ENCODE measurements at places on chromosomes 2 and 18. TPM values are rescaled to one million over a fixed set of nuclear protein-coding genes. Genes with fewer than 3 reads are reported as not detected.

- no peak for DNase-seq
Measured at GRCh38 chr2:223865124-223865523, 27.7 kb upstream of the AP1S3 start.

GRCh38 chr2:30770816-30771576 lies 36.2 kb downstream of the CAPN13 start:
- DNase-seq: no peak

GRCh38 chr18:8858888-8859511 lies 153.6 kb downstream of the MTCL1 start:
- DNase-seq: peak; percentile 66

GRCh38 chr2:64062840-64063239 lies 43.6 kb upstream of the VPS54 start:
- peak; percentile 70 for DNase-seq

- no peak for DNase-seq
Measured at GRCh38 chr18:62975785-62976184, 260.4 kb downstream of the PHLPP1 start.

DNA sequence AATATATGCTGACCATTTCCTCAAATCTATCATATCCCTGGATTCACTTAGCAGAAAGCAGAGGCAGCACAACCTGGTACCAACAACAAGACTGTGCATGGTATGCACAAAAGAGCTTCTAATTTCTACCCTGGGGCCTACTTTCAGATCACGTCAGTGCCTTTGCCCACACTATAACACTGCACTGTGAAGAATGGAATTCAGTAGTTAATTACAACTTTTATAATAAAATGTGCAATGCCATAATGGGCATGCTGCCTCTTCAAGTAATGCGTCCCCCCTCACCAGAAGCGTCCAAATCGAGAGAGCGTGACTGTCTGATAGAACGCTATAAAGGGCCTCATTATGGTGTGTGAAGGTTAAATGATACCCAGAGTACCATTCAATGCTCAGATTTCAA lies 328.1 kb upstream of the PKDCC start:
- DNase-seq: no peak

- DNase-seq: no peak
Measured at GRCh38 chr2:23301136-23301535, 83.8 kb upstream of the KLHL29 start.

GRCh38 chr2:149409506-149409905 lies 79.1 kb downstream of the LYPD6 start:
- no peak for DNase-seq

- DNase-seq: no peak
Measured at GRCh38 chr18:25305584-25305983, 46.4 kb downstream of the ZNF521 start.

DNA sequence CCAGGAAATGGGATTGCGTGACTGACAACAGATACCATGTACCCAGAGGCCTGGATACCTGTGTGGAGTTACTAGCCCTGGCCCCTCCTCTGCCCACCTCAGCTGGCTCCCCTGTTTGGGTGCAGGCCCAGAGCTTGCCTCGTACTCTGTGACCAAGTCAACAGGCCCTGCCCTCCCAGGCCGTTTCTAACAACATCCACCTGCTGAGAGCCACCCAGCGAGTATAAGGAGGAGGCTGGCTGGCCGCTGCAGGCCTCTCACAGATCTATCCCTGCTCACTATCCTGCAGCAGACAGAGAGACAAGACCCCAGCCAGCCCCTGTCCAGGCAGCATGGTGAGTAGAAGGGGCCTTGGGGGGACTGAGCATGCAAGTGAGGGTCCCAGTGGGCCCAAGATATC lies 12.5 kb upstream of the TUBA4A start:
- no peak for DNase-seq

GRCh38 chr2:1633092-1633671 lies 111.1 kb downstream of the PXDN start:
- no peak for DNase-seq

- no peak for DNase-seq
Measured at GRCh38 chr18:35291166-35291565, 1.1 kb upstream of the ZSCAN30 start.

- no peak for DNase-seq
Measured at GRCh38 chr2:32743480-32744236, 115.8 kb downstream of the TTC27 start.

DNA sequence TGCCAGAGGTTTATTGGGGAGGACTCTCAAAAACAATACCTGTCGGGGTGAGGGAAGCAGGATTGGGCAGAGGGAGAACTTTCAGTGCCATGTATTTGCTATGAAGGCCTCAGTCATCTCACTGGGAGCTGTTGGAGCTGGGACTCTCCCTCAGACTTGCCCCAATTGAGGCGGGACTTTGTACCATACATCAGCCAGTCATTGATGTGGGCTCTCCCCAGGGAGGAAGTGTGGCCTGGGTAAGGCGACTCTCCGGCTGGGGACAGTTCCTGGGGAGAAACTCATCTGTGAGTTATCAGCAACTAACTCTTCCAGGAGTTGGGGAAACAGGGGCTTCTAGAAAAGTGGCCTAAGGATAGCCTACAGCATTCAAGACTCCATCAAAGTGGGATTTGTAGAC lies 66.5 kb downstream of the FTCDNL1 start:
- DNase-seq: no peak

DNA sequence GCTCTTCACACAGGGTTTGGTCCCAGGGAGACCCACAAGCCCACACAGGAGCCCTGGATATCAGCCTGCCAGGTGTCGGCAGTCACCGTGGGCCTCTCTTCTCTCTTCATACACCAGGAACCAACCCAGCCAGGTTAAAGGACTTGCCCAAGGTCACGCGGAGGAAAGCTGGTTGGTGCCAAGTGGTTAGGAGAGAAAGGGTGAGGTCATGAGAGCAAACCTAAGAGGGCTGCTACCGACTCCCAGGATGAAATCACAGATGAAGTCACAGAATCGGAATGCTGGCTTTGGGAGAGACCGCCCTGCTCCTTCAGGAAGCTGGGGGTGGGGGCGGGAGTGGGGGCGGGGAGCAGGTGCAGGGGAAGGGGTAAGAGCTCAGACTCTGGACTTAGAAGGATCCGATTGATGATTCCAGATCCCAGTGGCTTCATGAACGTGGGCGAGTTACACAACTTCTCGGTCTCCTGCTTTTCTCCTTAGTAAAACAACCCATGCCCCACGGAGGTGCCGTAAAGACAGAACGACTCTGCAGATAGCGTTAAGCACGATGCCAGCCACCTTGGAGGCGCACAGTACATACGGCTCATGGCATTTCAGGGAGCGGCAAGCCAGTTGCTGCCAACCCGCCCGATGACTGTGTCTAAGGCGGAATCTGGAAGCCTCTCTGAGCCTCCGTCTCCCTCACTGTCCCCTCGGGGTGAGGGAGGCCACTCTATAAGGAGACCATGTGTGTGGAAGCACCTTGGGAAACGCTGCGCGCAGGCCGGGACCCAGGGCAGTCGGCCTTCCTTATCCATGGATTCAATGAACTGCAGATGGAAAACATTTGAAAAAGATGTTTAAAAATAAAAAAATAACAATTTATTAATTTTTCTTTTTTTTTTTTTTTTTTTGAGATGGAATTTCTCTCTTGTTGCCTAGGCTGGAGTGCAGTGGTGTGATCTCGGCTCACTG lies 23.0 kb upstream of the TAF1B start:
- peak; percentile 90 for DNase-seq

- DNase-seq: no peak
Measured at GRCh38 chr18:72180689-72181088, 363.5 kb downstream of the CBLN2 start.

GRCh38 chr2:241039416-241039815 lies 41.0 kb downstream of the SNED1 start:
- DNase-seq: no peak

GRCh38 chr2:148167241-148167766 lies 146.4 kb downstream of the MBD5 start:
- no peak for DNase-seq

- DNase-seq: no peak
Measured at GRCh38 chr2:225773148-225773547, 373.6 kb downstream of the NYAP2 start.

- DNase-seq: no peak
Measured at GRCh38 chr18:378079-378478, 110.2 kb upstream of the THOC1 start.

DNA sequence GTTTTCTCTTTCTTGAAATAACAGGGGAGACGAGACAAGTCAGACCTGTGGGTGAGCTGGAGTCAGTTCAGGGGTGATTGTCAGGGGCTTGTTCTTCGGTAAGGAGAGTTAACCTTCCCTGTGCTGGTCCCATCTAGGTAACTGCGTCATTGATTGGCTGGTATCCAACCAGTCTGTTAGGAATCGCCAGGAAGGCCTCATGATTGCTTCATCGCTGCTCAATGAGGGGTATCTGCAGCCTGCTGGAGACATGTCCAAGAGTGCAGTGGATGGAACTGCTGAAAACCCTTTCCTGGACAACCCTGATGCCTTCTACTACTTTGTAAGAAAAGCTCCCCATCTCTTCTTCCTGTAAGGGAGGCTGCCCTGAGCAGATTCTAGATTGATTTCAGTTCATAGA lies 21.3 kb downstream of the PLEK start:
- no peak for DNase-seq

- DNase-seq: no peak
Measured at GRCh38 chr2:160006475-160006874, 55.9 kb downstream of the PLA2R1 start.

DNA sequence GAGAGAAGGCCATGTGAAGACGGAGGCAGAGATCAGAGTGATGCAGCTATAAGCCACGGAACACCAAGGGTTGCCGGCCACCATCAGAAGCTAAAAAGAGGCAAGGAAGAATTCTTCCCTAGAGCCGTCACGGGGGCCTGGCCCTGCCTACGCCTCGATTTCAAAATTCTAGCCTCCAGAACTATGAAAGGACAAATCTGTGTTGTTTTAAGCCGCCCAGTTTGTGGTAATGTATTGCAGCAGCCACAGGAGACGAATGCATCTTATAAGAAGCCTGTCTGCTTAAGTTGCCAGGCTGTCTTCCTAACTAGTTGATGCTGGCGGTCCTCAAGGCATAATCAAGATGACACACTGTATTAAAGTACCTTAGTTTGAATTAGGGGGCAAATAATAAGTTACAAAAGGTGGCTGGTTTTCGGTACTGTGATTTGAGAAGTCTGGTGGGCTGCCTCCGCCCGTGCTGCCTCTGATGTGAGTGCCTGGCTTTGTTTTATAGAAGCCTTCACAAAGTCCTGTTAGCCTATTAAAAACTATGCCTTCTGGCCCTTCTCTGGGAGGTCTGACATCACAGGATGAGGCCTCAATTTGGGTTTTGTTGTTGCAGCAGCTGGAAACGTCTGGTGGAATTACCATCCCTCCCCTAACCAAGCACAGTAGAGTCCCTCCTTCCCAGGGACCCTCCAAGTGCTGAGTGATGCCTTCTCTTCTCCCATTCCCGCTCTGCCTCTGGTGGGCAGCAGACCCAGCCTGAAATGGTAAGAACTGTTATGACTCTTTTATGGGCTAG lies 53.6 kb downstream of the SRD5A2 start:
- no peak for DNase-seq

DNA sequence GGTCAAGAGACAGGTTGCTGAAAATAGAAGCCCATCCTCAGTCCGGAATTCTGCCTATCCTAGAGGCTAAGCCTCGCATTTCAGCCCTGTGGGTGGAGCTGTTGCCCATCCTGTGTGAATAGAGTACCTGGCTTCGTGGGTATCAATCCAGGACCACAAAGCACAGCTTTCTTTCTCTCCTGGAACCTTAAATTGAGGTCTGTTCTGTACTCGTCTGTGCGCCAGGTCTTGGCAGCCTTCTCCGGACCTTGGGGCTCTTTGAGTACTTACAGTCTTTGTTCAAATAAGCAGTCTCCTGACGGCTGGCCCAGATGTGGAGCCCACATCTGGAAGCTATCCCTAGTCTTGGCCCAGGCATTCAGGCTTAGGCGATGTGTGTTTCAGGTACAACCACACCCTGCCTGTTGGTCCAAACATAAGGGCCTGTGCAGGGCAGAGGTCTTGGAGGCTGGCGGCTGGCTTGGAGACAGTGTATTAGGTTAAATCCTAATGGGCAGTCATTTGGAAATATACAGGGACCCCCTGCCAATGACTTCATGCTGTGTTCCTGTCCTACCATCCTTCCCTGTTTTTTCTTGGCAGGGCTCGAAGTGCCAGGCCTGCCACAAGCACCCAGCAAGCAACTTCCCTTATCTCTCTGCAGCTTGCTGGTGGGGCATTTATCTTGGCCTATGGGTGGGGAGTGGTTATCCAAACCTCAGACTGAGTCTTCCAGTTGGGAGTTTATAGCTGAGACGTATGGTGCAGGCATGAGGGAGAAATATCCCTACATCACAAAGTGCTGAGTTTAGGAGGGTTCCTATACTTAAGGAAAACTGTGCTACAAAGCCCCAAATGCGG lies 294.1 kb downstream of the BCL2 start:
- peak; percentile 37 for DNase-seq

DNA sequence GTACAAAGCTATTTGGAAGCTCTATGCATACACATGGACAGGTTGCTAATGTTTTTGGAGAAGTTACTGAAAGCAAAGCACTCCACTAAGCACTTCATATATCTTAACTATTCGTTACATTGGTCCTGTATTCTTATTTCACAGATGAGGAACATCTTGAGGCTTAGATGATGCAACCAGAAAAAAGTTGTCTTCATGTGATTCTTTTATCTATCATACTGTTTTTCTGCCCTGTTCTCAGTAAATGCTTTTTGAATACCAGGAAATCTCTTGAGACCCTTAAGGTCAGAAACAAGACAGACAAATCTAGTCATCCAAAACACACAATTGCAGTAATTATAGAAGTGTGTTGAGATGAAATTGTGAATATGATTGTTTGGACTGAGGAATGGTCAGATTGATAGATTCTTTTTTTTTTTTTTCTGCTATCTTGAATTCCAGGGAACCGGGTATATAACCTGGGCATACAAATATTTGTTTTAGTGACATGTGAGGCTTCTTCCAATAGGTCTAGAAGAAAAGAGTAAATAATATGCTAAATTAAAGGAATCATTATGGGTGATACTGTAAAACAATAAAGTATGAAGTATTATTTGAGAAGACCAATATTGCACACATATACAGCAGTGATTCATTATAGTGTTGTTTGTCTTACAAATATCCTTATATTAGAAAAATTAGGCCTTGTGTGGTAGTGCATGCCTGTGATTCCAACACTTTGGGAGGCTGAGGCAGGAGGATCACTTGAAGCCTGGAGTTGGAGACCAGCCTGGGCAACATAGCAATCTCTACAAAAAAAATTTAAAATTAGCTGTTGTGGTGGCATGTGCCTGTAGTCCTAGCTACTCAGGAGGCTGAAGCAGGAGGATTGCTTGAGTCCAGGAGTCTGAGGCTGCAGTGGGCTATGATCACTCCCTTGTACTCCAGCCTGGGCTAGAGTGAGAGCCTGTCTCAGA lies 33.7 kb downstream of the EHBP1 start:
- no peak for DNase-seq

GRCh38 chr2:180203972-180204371 lies 196.9 kb upstream of the CWC22 start:
- DNase-seq: peak; percentile 14

- no peak for DNase-seq
Measured at GRCh38 chr2:173185437-173185836, 109.8 kb downstream of the MAP3K20 start.

- DNase-seq: no peak
Measured at GRCh38 chr18:63140997-63141777, 178.4 kb downstream of the BCL2 start.

GRCh38 chr2:226087051-226087450 lies 687.5 kb downstream of the NYAP2 start:
- no peak for DNase-seq

CNGA3 gene
- not detected for total RNA-seq

ZNF396 gene
- 5.4 TPM for total RNA-seq

C1QL2 gene
- total RNA-seq: not detected

DSG3 gene
- total RNA-seq: not detected

SGPP2 gene
- total RNA-seq: 0.92 TPM

RGPD4 gene
- not detected for total RNA-seq

Data from Daoy (cell line).